ENCODE measurements at places on chromosomes 3 and 15. TPM values are rescaled to one million over a fixed set of nuclear protein-coding genes. Genes with fewer than 3 reads are reported as not detected.

GRCh38 chr3:100844063-100844936, 135.0 kb downstream of the TFG start:
- no peaks in the 10 kb centered on the region for H3K4me1 ChIP-seq
- H3K27me3 ChIP-seq: no peaks in the 10 kb centered on the region
- no peak overlapping the region for H3K27ac ChIP-seq

DNA sequence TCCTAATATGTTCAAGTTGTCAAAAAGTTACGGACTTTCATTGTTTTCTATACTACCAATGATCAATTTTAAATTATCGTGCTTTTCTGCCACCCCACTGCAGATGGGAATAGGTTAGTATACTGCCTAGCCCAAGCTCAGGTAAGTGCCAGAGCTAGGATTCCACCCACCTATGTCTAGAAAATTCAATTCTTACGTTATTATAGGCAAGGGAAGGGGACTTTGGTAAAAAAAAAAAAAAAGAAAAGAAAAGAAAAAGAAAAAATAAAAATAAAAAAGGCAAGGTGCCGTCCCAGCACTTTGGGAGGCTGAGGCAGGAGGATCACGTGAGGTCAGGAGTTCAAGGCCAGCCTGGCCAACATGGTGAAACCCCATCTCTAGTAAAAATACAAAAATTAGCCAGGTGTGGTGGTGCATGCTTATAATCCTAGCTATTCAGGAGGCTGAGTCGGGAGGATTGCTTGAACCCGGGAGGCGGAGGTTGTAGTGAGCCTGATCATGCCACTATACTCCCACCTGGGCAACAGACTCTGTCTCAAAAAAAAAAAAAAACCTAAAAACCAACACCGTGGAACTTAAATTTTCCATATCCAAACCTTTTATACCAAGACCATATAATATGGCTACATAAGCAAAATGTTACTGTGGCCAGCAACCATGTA, 1.3 kb downstream of the RPL22L1 start:
- H3K27me3 ChIP-seq: no peaks in the 10 kb centered on the region
- H3K4me1 ChIP-seq: no peaks in the 10 kb centered on the region

Gene STT3B
- 89.9 TPM for total RNA-seq

DNA sequence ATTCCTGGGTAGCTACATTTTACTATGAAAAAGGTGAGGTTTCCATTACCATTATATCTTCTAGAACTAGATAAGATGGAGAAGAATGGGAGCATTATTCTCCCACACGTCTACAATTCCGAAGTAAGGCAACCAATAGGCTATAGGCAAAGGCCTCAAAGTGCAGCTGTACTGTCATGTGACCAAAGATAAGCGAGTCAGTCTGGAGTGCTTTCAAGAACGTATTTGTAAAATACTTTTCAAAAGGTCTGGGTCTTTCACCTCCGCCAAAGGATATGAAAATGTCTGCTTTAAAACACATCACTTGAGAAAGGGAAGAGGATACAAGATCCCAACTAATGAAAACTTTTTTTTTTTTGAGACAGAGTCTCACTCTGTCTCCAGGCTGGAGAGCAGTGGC, 9.9 kb downstream of the CCPG1 start:
- no peak overlapping the region for H3K4me3 ChIP-seq
- no peaks in the 10 kb centered on the region for H3K36me3 ChIP-seq
- no peaks in the 10 kb centered on the region for H3K27me3 ChIP-seq
- no peak for DNase-seq

Gene ITGB5
- 115 TPM for total RNA-seq

GRCh38 chr3:49053543-49053942, 24.3 kb upstream of the IMPDH2 start:
- no peak overlapping the region for H3K4me3 ChIP-seq
- no peaks in the 10 kb centered on the region for H3K27me3 ChIP-seq
- DNase-seq: no peak
- H3K27ac ChIP-seq: no peak overlapping the region

DNA sequence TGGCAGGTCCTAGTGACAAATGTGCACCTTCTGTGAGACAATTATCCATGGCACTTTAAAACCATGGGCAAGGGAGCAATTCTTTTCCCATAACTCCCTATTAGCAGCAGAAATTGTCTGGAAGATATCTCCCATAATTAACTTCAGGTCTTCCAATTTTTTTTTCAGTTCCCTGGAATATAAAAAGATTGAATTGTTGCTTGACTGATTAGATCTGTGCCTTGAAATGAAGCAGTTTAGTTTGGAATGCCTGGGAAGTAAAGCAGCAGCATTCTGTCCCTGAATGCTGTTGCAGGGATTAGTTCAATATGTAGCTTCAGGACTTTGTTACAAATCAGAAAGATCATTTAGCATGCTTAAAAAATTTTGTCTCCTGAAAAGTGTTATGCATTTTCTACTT, 137.0 kb upstream of the GOLGA6L4 start:
- H3K4me3 ChIP-seq: no peak overlapping the region
- H3K4me1 ChIP-seq: no peaks in the 10 kb centered on the region
- no peak overlapping the region for H3K27ac ChIP-seq
- no peaks in the 10 kb centered on the region for H3K36me3 ChIP-seq
- no peaks in the 10 kb centered on the region for H3K27me3 ChIP-seq
- DNase-seq: no peak

GRCh38 chr15:74858369-74858740, 14.8 kb downstream of the SCAMP2 start:
- DNase-seq: no peak
- H3K36me3 ChIP-seq: peaks cover 8% of the 10 kb centered on the region
- no peak overlapping the region for H3K27ac ChIP-seq
- H3K4me1 ChIP-seq: peaks cover 28% of the 10 kb centered on the region
- H3K4me3 ChIP-seq: no peak overlapping the region

GRCh38 chr15:29270976-29271375, 1.4 kb upstream of the NSMCE3 start:
- no peaks in the 10 kb centered on the region for H3K27me3 ChIP-seq
- DNase-seq: no peak
- no peak overlapping the region for H3K27ac ChIP-seq
- H3K4me1 ChIP-seq: no peaks in the 10 kb centered on the region
- H3K36me3 ChIP-seq: no peaks in the 10 kb centered on the region

Gene LRIG1
- 20.6 TPM for total RNA-seq

Gene TM4SF18
- 19.7 TPM for total RNA-seq

Gene SKOR1
- total RNA-seq: 0.57 TPM

DNA sequence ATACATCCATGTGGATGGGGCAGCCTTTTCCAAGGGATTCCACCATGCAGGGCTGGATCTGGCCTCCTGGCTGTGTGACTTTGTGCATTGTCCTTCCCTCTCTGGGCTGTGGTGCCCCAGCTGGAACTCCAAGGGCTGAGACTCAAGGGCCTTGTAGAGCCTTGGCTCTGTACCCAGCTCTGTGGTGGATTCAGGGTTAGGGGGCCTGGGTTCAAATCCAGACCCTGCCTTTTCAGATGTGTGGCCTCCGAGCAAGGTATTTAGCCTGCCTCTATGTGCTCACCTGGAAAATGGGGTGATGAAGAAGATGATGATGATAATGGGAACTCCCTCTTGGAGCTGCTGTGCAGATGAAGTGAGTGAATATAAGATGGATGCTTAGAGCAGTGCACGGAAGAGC, 161.9 kb downstream of the WNT7A start:
- no peaks in the 10 kb centered on the region for H3K27me3 ChIP-seq
- H3K36me3 ChIP-seq: no peaks in the 10 kb centered on the region
- no peak overlapping the region for H3K27ac ChIP-seq
- H3K4me3 ChIP-seq: no peak overlapping the region
- no peak for DNase-seq
- no peaks in the 10 kb centered on the region for H3K4me1 ChIP-seq

- H3K27me3 ChIP-seq: no peaks in the 10 kb centered on the region
- H3K36me3 ChIP-seq: no peaks in the 10 kb centered on the region
- no peaks in the 10 kb centered on the region for H3K4me1 ChIP-seq
Measured at GRCh38 chr15:23869396-23869795, 182.3 kb upstream of the NDN start.

DNA sequence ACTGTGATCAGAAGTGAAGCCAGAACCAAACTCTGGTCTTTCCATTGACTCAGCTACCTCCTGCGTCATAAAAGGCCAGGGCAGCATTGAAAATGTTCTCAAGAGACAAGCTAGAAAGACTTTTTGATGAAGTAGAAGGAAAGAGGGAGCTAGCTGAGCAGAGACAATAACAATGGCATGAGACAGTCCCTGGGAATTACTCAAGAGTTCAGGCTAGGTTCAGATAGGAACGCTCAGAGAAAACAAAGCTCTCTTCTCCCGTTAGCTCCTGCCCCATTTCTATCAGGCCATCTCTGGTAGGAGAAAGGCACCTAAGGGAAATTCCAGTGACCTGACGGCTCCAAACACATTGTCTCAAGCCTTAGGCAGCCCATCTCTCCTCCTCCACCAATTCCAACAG, 7.0 kb upstream of the OXTR start:
- no peak for DNase-seq
- no peak overlapping the region for H3K4me3 ChIP-seq
- no peaks in the 10 kb centered on the region for H3K27me3 ChIP-seq
- no peaks in the 10 kb centered on the region for H3K36me3 ChIP-seq

DNA sequence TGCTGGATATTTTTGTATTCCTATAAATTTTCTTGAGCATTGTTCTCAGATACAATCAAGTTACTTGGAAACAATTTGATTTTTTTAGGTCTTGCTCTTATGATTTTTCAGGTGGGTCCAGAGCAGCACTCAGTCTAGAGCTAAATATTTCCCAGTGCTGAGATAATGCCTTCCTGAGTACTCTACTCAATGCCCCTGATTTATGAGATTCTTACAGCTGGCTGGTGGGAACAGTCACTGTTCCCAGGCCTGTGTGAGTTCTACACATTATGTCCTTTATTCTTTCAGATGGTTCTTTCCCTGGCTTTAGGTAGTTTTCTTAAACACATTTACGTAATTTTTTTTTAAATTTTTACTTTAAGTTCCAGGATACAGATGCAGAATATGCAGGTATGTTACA, 51.0 kb upstream of the EIF5A2 start:
- H3K36me3 ChIP-seq: no peaks in the 10 kb centered on the region
- H3K4me1 ChIP-seq: no peaks in the 10 kb centered on the region
- DNase-seq: no peak
- H3K27ac ChIP-seq: no peak overlapping the region

Gene GOLGA8T
- total RNA-seq: not detected

GRCh38 chr3:184354121-184354728, 7.2 kb downstream of the CLCN2 start:
- H3K36me3 ChIP-seq: no peaks in the 10 kb centered on the region
- H3K4me1 ChIP-seq: no peaks in the 10 kb centered on the region
- H3K27ac ChIP-seq: no peak overlapping the region
- H3K4me3 ChIP-seq: no peak overlapping the region
- DNase-seq: peak; percentile 51

- no peak for DNase-seq
- peak overlapping the region; percentile 47 for H3K27ac ChIP-seq
- no peaks in the 10 kb centered on the region for H3K27me3 ChIP-seq
- no peak overlapping the region for H3K4me3 ChIP-seq
- H3K36me3 ChIP-seq: peaks cover 26% of the 10 kb centered on the region
Measured at GRCh38 chr15:85691350-85692240, 103.1 kb downstream of the KLHL25 start.

- no peaks in the 10 kb centered on the region for H3K36me3 ChIP-seq
- no peaks in the 10 kb centered on the region for H3K4me1 ChIP-seq
- H3K27ac ChIP-seq: no peak overlapping the region
- H3K27me3 ChIP-seq: no peaks in the 10 kb centered on the region
- H3K4me3 ChIP-seq: no peak overlapping the region
- DNase-seq: no peak
Measured at GRCh38 chr3:10353160-10353559, 32.2 kb upstream of the SEC13 start.

Gene CCNB2
- 0.94 TPM for total RNA-seq

Gene XYLB
- total RNA-seq: 6.0 TPM

Gene DUOX2
- 0.28 TPM for total RNA-seq

DNA sequence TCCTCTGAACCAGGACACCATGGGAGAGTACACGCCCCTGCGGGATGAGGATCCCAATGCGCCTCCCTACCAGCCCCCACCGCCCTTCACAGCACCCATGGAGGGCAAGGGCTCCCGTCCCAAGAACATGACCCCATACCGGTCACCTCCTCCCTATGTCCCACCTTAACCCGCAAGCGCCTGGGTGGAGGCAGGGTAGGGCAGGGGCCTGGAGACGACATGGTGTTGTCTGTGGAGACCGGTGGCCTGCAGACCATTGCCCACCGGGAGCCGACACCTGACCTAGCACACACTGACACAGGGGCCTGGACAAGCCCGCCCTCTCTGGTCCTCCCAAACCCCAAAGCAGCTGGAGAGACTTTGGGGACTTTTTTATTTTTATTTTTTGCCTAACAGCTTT, 21.2 kb upstream of the BSN start:
- no peak overlapping the region for H3K4me3 ChIP-seq
- no peaks in the 10 kb centered on the region for H3K36me3 ChIP-seq
- peaks cover 14% of the 10 kb centered on the region for H3K4me1 ChIP-seq

DNA sequence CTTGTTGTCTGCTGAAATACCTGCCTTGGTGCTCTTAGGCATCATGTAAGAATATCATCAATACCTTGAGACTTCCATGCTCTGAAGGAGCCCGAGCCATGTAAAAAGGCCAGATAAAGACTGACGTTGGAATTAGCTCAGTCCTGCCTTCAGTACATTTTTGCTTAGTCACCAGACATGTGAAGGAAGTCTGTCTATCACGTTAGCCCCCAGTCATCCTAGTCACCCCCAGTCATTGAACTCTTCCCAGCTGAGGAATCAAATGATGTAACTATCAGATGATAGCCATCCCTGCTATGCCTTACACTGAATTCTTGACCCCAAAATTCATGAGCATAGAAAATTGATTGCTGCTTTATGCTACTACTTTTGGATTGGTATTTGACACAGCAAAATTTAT, 351.2 kb upstream of the SGO1 start:
- no peak for DNase-seq
- H3K27me3 ChIP-seq: no peaks in the 10 kb centered on the region
- H3K4me1 ChIP-seq: no peaks in the 10 kb centered on the region
- no peaks in the 10 kb centered on the region for H3K36me3 ChIP-seq
- no peak overlapping the region for H3K27ac ChIP-seq
- H3K4me3 ChIP-seq: no peak overlapping the region

GRCh38 chr15:22827125-22827524, 11.3 kb upstream of the NIPA2 start:
- no peaks in the 10 kb centered on the region for H3K27me3 ChIP-seq
- no peak overlapping the region for H3K27ac ChIP-seq
- H3K4me3 ChIP-seq: no peak overlapping the region
- no peak for DNase-seq
- peaks cover 7% of the 10 kb centered on the region for H3K36me3 ChIP-seq

Gene BCL2A1
- total RNA-seq: 2.4 TPM

DNA sequence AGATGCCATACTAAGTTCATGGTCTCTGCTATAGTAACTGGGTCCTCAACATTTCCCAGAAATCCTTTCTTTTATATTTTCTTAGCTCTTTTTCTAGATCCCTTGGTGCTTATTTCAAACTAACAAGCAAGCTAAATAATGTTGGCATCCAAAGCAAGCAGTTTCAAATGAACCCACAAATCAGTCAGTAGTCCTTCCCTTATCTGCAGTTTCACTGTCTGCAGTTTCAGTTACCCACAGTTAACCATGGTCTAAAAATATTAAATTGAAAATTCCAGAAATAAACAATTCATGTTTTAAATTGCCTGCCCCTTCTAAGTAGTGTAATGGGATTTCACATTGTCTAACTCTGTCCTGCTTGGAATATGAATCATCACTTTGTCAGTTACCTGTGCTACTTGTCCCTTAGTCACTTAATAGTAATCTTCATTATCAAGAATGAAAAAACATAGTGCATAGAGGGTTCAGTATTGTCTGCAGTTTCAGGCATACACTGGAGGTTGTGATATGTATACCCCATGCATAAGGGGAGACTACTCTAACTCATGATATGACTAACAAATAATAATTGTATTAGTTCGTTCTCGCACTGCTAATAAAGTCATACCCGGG, 633.7 kb downstream of the MECOM start:
- no peak overlapping the region for H3K27ac ChIP-seq
- no peaks in the 10 kb centered on the region for H3K27me3 ChIP-seq
- no peaks in the 10 kb centered on the region for H3K4me1 ChIP-seq
- no peak overlapping the region for H3K4me3 ChIP-seq
- DNase-seq: no peak

Data from kidney (tissue), 22 donors.